ENCODE measurements at places on chromosomes 7 and 10. TPM values are rescaled to one million over a fixed set of nuclear protein-coding genes. Genes with fewer than 3 reads are reported as not detected.

DNA sequence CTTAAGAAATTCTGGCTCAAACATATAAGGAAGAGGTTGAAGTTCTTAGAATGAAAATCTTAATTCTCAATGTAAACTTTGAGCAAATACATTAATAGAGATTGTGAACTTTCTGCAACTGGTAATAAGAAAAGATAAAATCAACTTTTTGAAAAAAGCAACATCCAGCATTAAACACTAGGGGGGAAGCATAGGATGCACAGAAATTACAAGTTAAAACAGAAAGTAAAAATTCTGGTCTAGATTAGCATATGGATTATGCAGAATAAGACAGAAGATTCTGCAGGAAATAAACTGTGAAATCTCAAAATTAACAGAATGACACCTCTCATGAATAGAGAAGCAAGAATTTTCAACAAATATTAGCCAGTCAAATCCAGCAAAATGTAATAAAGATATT, 38.0 kb upstream of the CAV2 start:
- no peak for DNase-seq

- DNase-seq = peak; percentile 26
Observed at GRCh38 chr7:105782391-105783042, 93.9 kb downstream of the ATXN7L1 start.

DNA sequence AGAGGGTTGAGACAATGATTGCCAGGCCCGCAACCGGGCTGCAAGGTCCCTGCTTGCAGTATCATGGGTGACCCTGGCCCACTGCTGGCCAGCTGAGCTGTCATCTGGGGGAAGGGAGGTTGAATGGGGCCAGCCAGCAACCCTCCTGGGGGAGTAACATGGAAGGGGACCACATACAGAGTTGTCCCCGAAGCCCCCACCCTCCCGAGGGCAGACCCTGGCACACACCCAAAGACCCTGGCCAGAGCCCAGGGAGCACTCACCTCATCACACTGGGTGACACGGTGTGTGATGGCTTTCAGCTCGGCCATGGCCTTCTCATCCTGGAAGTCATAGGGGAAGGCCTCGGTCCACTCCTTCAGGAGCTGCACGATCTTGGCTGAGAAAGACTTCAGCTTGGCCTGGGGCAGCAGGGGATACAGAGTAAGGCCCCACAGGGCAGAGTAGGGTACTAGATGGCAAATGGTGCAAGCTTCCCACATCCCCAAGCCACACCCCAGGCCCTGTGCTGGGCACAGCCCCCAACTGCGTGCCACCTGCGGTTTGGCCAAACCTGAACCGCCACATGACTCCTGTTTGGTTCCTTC, 63.4 kb downstream of the CSGALNACT2 start:
- no peak for DNase-seq

DNA sequence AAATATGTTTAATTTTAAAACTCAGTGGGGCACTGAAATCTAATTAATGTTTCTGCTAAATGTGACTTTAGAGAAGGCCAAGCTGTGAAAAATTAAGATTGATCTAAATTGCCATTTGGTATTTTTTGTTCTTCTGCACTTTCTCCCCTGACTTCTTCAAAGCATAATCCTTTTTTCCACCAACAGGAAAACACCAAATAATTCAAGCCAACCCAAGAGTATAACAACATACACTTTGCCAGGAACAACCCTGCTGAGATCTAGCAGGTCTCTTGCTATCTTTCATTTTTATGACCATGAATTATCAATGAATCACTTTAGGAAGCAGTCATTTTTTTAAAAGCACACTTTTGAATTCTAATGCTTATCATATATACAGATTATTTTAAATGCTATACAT, 100.1 kb downstream of the USP6NL start:
- no peak for DNase-seq

DNA sequence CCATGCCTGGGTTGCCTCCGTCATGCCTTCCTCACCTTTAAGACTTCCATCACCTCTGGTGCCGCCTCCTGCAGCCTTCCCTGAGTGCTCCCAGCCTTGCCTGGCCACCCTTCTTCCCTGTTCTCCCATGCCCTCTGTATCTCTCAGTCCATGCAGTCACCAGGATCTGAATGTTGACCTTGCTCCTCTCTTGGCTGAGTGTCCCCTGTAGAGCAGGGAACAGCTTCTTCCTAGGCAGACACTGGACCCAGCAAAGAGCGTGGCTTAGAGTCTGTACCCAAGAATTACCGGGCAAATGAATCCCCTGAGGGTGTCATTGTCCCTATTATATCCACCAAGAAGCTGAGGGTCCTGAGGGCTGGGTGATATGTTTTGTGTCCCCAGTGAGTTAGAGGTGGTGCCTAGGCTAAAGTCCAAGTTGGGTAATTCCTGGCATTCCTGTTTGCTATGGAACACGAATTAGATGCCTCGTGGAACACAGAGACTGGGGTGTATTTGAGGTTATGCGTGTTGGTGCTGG, 505.6 kb downstream of the RPS24 start:
- DNase-seq = no peak

CPED1 gene
- total RNA-seq = 23.8 TPM

UNCX gene
- total RNA-seq = not detected

DNA sequence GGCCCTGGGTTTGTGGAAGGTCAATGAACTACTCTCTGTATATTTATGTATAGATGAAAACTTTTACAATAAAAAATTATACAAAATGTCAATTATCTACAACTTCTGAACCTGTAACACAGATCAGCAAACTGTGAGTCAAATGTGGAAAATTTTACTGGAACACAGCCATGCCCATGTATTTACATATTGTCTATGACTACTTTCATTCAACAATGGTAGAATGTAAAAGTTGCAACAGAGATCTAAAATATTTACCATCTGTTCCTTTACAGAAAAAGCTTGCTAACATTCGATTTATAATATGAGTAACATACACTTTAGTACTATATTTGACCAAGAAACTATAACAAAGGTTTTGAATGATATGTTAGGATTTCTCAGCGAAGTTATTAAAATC, 481.6 kb downstream of the PARD3 start:
- no peak for DNase-seq

- DNase-seq = no peak
Observed at GRCh38 chr7:50317221-50317678, 12.7 kb downstream of the IKZF1 start.

DNA sequence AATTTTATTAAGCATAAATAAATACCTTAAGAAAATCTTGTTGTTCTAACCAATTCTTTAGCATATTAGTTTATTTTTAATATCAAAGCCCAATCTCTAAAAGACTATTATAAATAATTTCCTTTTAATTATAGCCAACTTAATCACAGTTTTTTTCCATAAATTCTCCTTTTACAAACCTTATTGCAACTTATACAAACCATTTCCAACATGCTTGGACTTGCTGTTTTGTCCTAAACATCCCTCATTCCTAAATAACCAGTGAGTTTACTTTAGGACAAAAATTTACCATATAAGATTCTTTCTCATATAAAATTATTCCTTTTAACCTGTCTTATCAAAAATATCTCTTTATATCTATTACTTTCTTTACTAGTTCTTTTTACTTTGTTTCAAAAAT, 25.2 kb upstream of the LSM8 start:
- DNase-seq = no peak

INSYN2A gene
- 0.02 TPM for total RNA-seq

- DNase-seq = no peak
Observed at GRCh38 chr10:12262278-12262981, 66.4 kb downstream of the CDC123 start.

GRCh38 chr7:73831584-73831833, 713 bp downstream of the CLDN4 start:
- DNase-seq = no peak

GRCh38 chr10:44168478-44168877, 216.4 kb downstream of the CXCL12 start:
- DNase-seq = no peak

DNA sequence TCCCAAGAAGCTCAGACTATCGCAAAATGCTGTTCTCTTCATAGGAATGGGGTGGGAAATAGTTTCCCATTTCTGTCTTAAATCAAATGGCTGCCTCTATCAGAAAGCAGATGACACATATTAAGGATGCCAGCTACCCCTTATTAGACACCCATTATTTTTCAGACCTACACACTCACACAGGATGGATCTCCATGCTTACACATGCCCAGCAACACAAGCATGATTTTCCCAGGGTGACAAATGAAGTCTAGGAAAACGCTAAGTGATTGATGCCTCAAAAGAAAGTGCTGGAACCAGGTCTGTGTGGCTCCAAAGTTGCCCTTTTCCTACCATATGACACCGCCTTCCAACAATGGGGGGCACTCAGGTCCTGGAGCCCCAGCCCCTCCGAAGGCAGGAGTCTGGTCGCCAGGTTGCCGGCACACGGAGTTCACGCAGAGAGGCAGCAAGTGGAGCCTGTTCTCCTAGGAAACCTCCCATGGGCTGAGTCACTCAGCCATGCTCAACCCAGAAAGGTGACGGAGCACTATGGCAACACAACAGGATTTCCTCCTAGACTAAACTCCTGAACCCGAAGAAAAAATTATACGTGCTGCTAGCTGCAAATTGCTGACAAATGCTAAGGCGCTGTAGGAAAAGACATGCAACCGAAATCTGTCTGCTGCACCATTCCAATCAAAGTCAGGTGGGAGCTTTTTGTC, 19.8 kb downstream of the VOPP1 start:
- DNase-seq = peak; percentile 94

GRCh38 chr7:70506434-70506833, 625.5 kb upstream of the GALNT17 start:
- no peak for DNase-seq

GRCh38 chr7:98733036-98733435, 116.0 kb downstream of the NPTX2 start:
- DNase-seq = peak; percentile 66

DNA sequence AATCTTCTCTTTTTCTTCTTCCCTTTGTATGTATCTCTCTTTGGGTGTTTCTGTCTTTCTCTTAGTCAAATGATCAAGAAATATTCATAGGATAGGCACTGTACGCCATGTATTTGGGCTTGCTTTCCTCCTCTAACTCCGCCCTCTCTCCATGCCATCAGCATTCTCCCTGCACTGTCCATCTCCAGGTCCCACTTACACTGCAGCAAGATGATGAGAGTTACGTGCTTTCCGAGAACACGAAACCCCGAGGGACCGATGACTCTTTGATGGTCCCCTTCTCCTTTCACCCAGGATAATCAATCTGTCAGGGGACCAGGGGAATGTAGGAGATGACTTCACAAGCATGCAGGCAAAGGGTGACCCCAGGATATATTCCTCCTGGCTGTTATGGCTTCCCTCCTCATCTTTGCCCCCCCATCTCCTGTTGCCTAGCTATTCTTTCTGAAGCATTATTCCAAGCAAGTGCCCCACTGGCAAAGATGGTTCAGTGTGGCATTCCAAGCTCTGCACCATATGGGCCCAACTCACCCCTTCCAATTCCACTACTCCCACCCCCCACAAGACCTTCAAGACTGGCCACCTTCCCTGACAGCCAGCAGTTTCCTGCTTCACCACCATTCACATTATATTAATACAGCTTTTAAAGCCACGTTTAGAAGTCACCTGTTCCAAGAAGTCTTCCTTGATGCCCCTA, 40.0 kb downstream of the HIF1AN start:
- DNase-seq = no peak

LRMDA gene
- not detected for total RNA-seq

SLC18A3 gene
- total RNA-seq = not detected

WNT8B gene
- not detected for total RNA-seq

TMEM139 gene
- 0.62 TPM for total RNA-seq

WEE2 gene
- total RNA-seq = not detected

- no peak for DNase-seq
Observed at GRCh38 chr7:99955247-99955646, 20.6 kb downstream of the AZGP1 start.

DNAJC30 gene
- 2.7 TPM for total RNA-seq

DNA sequence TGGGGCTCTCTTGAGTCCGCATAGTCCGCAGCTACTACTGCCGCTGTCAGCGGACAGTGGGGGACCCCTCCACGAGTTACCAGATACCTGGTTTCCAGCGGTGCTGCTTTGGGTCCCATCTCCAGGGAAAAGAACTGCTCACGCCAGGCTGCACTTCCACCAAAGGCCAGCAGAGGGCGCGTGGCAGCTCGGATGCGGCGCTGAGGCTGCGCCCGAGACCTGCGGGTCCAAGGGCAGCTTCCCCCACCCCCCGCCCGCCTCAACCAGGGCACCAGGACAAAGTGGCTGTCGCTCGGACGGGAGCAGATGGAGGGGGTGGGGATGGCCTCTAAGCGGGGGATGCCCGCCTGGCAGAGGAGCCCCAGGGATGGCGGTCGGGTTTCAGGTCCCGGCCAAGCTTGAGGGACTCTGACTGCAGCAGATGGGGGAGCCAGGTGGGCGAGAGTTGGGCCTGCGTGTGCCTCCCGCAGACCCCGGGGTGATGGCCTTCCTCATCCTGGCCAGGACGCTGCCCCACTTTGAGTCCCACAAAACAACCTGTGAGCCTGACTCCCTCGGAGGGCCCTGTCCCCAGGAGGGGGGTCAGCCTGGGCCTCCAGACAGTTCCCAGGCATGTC, 23.8 kb upstream of the ZNF735 start:
- no peak for DNase-seq

ECHDC3 gene
- 4.4 TPM for total RNA-seq

DNA sequence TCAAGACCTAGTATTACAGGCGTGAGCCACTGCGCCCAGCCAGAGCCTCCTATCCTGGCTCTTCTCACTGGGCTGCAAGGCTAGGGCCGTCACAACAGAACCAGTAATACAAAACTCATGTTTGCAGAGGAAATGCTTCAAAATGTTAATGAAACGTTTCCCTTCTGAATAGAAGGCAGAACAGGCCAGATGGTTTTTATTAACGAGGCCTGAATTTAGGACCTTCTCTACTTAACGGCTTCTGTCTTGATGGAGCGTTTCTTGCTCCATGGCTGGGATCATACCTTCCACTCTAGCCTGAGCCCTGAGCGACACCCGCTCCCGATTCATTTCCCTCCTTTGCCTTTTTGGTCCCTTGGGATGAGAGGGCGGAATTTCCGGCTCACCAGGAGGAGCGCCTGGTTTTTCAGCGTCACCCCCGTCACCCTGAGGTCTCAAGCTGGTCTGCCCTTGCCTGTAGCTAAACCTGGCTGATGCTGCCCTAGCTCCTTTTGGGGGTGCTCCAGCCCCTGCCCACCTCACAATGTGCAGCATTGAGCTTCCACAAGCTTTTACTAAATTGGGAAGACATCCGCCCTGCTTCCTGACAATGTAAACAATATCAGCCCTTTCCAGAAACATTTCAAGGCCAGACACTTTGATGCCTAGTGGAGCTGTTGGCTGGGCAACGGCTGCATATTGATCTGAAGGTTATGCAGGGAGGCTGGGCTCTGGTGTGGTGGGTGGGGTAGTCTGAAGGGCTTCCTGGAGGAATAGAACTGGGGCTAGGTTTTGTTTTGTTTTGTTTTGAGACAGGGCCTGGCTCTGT, 5.2 kb downstream of the CLIP2 start:
- DNase-seq = no peak

DNA sequence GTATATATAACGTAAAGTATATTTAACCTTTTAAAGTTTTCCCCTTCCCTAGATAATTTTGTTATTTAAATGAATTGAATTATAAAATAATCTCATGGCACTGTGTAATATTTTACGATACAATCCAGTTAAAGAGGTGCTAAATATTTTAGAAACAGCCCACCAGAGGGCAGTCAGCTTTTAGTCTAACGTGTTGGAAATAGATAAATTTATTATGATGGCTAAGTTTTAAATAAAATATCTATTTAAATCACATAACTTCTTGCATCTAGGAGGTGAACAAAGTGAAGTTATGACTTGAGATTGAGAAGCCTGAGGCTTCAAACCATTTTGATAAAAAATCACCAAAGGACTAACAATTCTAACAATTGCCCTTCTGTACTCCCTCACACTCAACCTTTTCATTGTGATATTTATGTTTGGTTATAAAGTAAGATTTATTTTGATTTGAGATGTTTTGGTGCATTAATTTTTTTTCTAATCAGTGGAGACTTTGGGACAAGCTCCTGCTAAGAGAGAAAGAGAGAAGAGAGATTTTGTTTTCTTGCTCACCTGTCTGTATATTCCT, 171.5 kb upstream of the SP4 start:
- DNase-seq = peak; percentile 54

Data from H4 (cell line).